Activated effector memory CD4-positive, alpha-beta T cell treated with anti-CD3 and anti-CD28 coated beads, Interleukin-2, amount 50 U/mL, for 16 hours (primary cell): ENCODE measurements at places on chromosomes 2 and 18.

- DNase-seq, result no peak
Observed at GRCh38 chr2:177816766-177817165, 255.8 kb downstream of the PDE11A start.

DNA sequence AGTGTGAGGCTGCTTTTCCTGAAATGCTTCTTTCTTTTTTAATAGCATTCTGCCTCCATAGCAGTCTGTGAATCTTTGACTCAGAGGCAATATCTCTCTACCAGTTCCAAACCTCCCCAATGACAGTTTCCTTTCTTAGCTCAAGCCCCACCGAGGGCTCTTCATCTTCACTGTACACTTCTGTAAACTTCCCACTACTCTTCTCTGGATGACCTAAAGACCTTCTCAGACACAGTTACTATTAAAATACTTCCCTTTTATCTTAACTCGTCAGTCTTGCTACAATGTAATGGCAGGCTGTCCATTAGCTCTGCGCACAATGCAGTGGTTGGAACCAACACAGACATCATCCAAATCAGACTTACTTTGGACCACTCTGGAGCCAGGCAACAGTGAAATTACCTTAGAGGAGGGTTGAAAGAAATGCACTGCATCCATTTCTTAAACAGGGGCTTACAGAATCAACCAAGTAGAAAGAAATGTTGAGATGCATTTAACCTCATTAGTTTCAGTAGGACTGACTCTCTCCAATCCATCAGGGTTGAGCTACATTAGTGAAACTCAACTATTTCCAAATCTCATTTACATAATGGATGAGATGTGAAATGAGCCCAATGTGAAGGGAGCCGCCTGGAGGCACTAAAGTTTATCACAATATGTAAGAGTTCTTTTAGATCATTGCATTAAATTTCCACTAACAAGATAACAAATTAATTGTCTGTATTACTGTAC is 343.8 kb downstream of the SETBP1 start:
- DNase-seq, result no peak

- DNase-seq, result no peak
Observed at GRCh38 chr18:12278741-12279682, 24.9 kb downstream of the CIDEA start.

GRCh38 chr2:63841254-63842022 is at the start of gene UGP2:
Gene UGP2, plus strand, starts transcription at chr2:63841896. Its CDS starts 290 bp downstream, at chr2:63842186.
- peak; percentile 94 for DNase-seq

DNA sequence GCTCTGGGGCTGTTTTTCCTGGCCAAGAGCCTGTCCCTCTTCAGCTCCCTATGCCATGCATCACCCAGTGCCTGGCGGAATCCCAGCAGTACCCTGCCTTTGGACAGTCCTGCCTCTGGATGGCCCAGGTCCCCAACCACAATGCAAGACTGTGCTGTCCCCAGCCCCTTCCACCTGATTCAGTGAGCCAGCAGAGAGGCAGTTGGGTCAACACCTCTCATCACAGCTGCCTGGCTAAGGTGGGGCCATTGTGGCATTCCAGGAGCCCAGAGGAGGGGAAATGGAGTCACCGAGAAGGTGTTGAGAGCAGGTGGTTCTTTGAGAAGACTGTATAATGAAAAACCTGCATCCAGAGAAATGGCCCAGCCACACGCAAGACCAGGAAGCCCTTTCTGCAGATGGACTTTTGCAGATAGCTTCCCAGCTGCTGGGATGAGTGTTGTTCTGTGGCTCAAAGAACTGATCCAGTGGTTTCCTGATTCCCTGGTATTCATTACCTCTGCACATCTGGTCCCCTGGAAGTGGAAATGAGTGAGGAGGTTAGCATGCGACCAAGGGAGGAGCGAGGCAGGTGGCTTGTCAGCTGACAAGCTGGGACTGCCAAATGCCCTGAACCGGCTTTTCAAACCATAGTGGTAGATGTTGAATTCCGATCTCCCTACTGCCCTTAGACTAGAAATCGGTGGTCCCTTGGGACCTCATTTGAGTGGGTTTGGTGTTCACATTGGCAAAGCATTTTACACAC is 1.7 kb upstream of the ASPRV1 start:
- peak; percentile 57 for DNase-seq

- no peak for DNase-seq
Observed at GRCh38 chr2:168710754-168711467, 91.5 kb upstream of the NOSTRIN start.

DNA sequence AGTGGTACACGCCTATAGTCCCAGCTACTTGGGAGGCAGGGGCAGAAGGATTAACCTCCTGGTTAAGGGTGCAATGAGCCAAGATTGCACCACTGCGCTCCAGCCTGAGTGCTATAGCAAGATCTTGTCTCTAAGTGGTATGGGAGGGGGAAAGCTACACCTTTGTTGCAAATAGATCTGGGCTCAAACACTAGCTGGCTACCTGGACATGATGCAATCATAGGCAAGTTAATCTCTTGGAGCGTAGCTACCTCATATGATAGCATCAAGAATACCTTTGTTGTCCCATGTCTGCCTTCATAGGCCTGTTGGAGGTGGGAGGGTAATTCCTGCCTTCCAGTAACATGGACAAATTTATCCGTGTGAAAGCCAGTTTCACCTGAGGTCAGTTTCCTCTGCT is 15.7 kb downstream of the KLHL29 start:
- no peak for DNase-seq

- no peak for DNase-seq
Observed at GRCh38 chr2:74146929-74147726, 584 bp downstream of the BOLA3 start.

DNA sequence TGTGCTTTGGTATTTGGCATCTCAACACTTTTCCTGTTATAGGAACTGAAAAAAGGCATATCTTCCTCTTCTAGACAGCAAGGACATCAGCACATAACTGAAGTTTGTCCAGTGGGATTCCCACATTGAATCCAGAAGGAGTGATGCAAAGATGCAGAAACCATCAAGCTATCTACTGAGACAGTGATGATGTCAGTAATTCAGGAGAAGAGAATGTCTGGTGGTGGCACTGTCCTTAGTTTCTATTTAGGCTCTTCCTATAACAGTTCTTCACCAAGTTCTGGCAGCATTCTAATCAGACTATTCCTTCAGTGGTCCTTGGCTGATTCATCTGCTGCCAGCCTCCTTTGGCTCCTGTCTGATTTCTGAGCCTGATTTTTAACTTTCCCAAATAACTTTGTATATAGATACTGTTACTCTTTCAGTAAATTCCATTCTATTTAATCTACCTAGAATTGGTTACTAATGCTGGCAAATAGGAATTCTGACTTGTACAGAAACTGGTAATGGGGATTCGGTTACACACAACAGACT is 56.6 kb upstream of the AGPS start:
- DNase-seq, result no peak

GRCh38 chr2:2570360-2570759 is 239.3 kb upstream of the MYT1L start:
- no peak for DNase-seq

GRCh38 chr18:35671966-35672603 is 90.5 kb downstream of the GALNT1 start:
- no peak for DNase-seq

- no peak for DNase-seq
Observed at GRCh38 chr2:213149294-213149875, 2.0 kb downstream of the IKZF2 start.

DNA sequence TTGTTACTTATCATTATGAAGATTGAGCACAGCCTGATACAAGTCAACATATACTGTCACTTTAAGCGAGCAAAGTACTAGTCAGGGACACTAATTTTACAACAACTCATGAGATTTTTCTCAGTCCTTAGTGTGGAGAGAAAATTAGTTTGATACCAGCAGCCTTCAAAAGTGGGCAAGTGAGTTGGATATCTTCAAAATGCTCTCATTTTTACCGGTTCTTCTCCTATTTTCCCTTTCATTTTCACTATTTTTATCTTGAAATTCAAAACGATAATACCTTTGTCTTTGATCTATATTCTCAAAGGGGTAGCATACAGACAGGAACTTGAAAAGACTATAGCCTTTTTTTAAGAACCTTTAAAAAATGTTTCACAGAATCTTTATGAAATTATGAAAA is 52.0 kb upstream of the UBXN4 start:
- no peak for DNase-seq

DNA sequence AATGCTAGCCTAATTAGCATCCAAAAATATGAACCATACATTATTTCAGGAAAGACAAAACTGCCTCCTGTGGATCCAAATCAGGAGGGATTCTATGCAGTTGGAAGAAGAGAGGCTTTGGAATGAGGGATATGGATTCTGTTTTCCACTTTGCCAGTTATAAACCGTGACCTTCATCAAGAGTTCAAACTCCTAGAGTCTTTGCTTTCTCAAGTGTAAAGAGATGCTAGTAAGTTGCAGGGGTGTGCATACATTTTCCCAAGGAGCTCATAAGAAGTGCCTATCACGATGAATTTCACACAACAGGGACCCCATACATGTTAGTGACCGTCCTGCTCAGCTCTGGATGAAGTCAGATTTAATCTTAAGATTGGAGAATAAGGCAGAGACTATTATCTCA is 542.5 kb downstream of the SOX11 start:
- DNase-seq, result no peak

DNA sequence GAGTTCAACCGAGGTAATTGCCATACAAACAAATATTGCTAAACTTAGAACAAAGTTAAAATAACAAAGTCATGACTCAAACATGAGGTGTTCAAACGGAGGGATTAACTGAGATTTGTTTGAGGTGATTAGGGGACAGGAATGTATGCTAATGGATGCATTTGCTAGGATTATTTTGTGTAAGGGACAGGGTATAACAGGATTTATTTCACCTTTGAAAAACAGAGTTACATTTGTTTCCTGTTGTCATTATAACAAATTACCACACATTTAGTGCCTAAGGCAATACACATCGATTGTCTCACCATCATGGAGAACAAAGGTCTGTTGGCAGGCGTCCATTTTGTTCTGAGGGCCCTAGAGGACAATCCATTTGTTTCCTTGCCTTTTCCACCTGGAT is 304.3 kb upstream of the CNTNAP5 start:
- no peak for DNase-seq

DNA sequence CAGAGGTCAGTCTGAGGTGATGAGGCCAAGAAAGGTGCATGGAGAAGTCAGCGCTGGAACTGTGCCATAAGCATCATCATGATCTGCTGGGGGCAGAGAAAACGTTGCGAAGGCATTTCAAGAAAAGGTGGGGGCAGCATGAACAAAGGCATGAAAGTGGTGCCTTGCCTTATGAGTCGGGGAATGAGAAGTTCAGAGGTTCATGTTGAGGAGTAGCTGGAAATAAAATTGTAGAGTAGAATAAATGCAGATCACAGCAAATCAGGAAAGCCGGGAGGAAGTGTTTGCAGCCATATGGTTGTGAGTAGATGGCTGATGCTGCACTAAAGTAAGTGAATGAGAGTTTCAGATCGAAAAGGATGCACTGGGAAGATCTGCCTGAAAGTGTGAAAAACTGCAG is 72.1 kb upstream of the ARL5A start:
- DNase-seq, result no peak

DNA sequence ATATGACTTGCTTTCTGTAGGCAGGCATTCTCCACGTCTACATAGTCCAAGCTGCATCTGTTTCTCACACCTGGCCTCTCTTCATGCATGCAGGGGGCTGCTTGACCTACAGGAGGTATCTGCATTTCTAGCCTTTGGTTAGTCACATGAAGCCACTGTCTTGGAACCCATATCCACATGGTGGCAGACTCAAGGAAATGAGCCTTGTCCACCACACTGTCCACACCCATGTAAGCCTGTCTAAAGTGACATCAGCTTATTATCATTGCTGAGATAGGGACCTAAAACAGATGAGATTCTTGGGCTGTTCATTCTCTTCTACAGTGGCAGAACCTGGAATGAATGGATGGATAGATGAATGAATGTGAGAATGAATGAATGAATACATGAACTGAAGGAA is 160.4 kb downstream of the DOCK10 start:
- DNase-seq, result no peak

DNA sequence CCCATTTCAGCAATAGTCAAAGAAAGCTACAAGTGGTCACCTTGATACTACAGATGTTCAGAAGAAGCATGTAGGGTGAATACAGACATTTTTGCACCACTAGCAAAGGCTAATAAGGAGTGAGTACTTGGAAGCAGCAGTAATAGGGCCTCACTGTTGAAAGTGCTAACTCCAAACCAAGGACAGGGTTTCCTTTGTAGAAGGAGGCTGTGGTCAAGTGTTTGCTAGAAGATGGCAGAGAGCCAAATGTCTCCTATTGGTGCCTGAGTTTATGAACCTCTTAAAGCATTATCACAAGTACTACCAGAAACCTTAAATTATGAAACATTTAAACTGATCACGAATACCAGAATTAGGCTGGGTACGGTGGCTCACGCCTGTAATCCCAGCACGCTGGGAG is 308.1 kb downstream of the ZEB2 start:
- no peak for DNase-seq

GRCh38 chr2:188628989-188629752 is 337.5 kb downstream of the GULP1 start:
- DNase-seq, result no peak

GRCh38 chr18:76188097-76188496 is 306.9 kb downstream of the ZNF516 start:
- no peak for DNase-seq

GRCh38 chr18:33231474-33232317 is 208.8 kb downstream of the CCDC178 start:
- DNase-seq, result peak; percentile 62

- DNase-seq, result no peak
Observed at GRCh38 chr2:191187105-191187829, 36.5 kb upstream of the STAT4 start.

- no peak for DNase-seq
Observed at GRCh38 chr2:223155956-223156355, 104.0 kb downstream of the KCNE4 start.

DNA sequence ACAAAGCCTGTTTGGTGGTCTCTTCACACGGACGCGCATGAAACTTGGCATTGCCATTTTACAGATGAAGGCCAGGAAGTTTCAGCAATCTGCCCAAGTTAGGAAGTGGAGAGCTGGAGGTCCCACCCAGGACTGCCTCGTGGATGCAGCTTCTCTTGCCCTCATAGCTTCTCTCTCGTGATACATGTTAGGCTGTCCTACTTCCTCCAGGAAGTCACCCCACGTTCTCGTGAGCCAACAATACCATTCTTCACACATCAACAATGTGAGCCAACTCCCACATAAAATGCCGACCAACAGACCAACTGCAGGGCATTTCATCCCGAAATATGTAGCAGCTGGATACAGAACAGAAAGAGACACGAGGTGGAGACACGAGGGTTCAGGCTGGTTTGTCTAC is 85.3 kb downstream of the MREG start:
- DNase-seq, result no peak

DNA sequence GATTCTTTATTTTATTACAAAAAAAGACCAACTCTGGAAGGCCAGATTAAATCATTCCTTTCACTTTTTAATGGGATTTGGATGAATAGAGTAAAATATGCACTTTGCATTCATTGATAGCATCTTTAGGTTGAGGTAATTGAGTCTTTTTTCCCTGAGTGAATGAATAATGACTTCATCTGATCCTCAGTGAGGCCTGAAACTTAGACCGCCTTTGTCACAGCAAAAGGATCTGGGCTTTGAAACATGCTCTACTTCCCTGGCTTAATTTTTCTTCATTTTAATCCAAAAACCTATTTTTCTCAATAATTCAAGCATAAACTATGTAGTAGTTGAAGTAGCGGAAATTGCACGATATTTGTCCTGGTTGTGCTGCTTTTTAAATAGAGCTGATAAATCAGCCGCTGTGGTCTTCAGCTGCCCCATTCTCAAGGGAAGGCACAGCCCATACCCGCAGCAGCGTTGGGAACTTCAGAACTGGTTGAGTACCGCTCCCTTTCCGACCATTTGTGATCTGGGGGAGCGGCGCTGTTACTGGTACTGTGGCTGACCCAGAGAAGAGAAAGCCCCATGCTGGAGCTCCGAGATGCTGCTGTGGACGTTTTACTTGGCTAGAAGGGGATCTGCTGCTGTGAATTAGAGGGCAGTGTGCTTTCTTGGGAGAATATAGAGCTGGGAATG is 145.3 kb upstream of the NFATC1 start:
- no peak for DNase-seq
